ENCODE measurements at places on chromosomes 1 and 21.

DNA sequence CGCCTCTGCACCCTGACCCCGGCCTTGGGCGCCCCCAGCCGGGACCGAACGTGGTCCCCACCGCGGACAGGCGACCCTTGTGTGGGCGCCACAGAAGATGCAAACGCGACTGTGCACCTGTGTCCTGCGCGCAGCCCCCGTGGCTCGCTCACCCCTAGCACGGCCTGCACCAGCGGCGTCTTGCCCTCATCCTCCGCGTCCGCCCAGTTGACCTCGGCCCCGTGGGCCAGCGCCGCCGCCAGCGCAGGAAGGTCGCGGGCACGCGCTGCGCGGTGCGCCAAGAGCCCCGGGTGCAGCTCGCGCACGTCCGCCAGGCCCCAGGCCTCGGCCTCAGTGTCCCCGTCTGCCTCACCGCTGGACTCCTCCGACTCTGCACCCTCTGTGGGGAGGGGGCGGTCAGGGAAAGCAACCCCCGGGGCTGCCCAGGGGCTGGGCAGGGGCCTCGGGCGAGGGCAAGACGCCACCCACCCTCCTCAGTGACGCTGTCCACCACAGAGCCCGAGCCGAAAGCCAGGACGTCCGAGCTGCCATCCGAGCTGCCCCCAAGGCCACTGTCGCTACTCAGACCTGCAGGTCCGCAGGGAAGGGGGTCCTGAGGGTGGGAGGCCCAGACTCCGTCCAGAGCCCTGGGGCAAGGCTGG lies 13.4 kb downstream of the ACAP3 start:
- DNase-seq: no peak

DNA sequence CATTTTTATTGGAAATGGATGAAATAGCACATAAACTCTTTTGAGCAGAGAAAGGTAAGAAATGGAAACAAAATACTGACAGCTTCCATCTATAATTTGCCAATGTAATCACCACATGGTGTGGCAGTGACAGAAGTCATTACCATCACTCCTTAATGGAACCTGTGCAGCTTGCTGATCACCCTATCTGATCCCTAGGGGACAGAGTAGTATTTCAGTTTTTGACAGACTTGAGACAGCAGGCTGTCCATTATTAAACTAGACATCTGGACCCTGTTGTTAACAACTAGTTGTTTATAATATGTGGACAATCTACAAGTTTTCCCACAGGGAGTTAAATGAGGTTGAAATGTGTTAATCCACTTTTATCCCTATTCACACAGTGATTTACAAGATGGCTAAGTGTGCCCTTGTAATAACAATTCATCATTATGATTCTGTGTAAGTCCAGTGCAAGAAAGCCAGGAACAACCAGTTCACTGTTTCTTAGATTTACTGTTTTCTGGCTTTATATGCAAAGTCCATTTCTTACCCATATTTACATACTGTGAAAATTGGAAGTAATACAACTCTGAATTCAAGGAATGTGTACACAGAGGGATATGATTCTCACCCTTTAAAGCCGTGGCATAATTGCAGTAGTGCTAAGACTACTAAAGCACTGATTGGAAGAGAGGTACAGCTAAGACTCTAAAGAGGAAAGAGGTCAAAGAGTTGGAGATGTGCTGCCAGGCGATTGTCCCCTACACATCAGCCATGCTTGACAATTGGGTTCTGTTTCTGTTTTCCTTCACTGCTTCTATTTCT lies 9.1 kb downstream of the KCNT2 start:
- no peak for DNase-seq

GRCh38 chr1:187074445-187075048 lies 245.8 kb downstream of the PLA2G4A start:
- no peak for DNase-seq

GRCh38 chr1:67465375-67465774 lies 35.2 kb upstream of the SERBP1 start:
- no peak for DNase-seq
